ENCODE measurements at places on chromosomes 3 and 15.

DNA sequence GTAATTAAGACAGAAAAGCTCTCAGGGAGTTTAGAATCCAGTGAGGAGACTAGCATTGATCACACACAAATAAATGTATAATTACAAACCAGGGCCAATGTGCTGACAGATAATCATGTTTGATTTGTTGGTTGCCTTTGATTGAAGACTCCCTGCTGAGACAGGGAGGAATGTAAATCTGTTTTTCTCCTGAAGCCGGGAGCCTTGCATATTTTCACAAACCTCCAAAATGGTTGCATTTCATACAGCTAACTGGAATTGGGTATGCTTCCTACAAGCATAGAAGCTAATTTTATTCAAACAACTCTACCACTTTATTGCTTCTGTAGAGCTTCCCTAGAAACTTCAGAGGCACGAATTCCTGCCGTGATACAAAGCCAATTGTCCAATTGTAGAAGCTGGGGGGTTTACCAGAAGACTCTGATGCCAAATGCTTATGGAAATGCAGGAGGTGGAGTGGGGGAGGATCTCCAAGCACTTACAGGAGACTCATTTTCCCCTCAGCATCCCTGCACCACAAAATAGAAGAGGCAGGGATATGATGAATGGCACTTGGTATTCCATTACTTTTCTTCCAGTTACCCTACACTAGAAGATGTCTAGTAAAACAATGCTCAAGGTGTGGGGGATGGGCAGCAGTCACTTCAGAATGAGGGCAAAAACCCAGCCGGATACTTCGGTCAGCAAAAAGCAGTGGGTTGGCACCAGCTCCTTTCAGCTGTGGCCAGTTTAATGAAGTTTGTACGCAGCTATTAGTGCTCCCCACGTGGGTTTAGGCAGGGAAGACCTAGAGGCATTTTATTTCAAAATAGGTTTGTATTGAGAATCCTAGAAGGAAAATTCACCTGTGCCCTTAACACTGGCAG, 11.4 kb upstream of the MEX3B start:
- no peak for DNase-seq

DNA sequence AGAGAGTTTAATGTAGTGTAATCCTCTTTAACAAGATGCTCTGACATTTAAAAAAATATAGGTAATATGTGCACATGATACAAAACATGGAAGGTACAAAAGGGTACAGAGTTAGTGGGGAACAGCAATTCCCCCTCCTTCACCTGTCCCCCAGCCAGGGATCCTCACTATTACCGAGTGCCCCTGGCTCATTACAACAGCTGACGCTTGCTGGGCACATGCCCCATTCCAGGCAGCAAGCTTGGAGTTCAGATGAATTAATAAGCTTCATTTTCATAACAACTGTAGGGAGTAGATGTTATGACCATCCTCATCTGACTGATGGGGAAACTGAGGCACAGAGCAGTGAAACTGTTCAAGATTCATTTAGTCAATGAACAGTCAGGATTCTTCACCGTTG, 41.2 kb downstream of the PCSK6 start:
- no peak for DNase-seq

GRCh38 chr3:39220407-39221140, 28.2 kb upstream of the XIRP1 start:
- no peak for DNase-seq

DNA sequence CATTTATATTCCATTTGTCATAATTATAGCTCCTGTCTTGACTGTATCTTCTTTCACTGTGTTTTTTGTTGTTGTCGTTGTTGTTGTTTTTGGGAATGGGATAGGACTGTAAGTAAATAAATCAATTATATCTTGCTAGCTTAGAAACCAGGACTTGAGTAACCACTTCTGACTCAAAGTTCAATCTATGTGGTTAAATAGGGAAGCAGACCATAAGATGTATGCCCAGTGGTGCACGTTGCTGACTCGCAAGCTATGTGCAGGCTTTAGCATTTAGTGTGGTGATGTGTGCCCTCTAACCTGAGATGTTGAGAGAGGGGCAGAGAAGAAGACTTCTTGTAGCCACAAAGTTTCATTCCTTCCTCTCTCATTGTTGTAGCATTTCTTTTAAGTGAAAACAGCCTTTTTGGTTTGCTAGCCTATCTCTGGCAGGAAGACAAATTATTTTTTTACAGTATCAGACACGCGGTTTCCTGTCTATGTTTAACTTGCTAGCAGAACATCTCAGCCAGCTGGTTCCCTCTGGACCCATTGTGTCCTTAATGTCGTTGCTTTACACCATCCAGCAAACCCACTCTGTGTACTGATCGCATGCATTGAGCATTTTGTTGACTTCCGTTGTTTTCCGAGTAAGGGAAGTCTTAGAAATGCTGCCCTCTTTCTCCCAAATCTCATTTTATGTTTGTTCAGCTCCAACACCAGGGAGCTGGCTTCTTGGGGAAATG, 52.1 kb downstream of the TGFBR2 start:
- no peak for DNase-seq

GRCh38 chr3:165667676-165668075, 169.5 kb downstream of the BCHE start:
- no peak for DNase-seq

- DNase-seq: no peak
These were observed 152.9 kb downstream of the RAB11A start for GRCh38 chr15:66022163-66022525.

- DNase-seq: no peak
These were observed 41.4 kb upstream of the GLCE start for GRCh38 chr15:69119001-69119400.

GRCh38 chr3:129259612-129260477, 10.4 kb downstream of the COPG1 start:
- no peak for DNase-seq

All from stimulated activated CD8-positive, alpha-beta memory T cell treated with anti-CD3 and anti-CD28 coated beads, Interleukin-7, amount 100 ng/mL, for 4 hours (primary cell).